Tibial artery (tissue), 4 donors: ENCODE measurements at places on chromosomes 1 and 21.

- no peak for DNase-seq
These were observed 95.6 kb upstream of the KCTD3 start for GRCh38 chr1:215471463-215471862.

- no peak for DNase-seq
These were observed 66.8 kb downstream of the OBSCN start for GRCh38 chr1:228274452-228275178.

DNA sequence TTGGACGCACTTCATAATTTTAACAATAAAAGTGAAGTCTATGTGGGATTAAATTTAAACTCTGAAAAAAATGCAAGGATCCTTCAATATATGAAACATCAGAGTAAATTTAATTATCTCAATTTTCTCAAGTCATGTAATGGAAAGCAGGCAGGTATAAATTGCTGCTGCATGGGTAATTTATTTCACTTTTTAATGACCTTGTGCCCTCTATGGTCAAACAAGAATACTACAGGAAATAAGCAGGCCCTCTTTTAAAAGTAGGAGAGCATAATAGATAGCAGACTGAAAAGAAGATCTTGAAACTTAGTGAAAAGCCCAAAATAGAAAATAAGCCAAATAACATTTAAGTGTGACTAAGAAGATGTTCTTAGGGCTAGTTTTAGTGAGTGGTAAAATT, 22.9 kb downstream of the BCAS2 start:
- no peak for DNase-seq

- DNase-seq: no peak
These were observed 201.2 kb upstream of the L1TD1 start for GRCh38 chr1:61993331-61993961.

DNA sequence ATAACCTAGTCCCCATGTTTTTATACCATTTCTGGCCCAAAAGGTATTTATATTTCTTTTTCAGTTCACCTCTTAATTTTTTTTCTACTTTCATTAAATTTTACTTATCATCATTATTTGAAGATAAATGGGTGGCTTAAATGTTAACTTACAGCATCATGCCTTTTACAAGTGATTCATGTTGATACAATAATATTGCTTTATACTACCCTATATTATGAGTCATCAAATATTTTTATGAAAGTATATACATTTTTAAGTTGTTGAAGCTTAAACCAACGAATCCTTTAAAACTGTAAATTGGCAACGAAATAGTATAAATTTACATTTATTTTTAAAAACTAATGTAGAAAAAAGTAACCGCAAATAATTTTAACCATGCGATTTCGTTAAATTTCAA, 207.9 kb downstream of the DPYD start:
- no peak for DNase-seq

DNA sequence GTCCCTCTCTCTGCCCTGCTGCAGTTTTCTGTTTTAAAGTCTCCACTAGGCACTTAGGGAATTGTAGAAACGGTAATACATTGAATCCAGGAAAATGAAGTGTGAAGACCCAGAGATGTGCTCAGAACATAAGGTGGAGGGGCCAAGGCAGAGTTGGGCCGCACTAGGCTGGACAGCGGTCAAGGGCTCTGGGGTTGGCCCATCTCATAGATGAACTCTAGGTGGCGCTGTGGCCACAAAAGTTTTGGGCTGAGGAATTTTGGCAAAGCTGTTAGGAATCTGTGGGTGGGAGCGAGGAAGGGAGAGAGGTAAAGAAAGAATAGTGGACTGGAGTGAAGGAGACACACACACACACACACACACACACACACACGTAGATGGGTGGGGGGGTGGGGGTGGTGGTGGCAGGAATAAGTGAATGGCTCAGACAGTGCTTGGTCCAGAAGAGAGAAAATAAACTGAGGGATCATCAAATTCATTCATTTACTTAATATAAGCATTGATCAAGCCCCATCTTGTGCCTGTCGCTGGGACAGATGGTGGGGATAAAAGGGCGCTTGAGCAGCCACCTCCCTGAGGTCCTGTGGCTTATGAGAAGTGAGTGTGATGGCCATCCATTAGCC, 258.5 kb downstream of the TRABD2B start:
- DNase-seq: no peak

- no peak for DNase-seq
These were observed 8.5 kb upstream of the CTRC start for GRCh38 chr1:15429701-15430149.

- DNase-seq: no peak
These were observed 3.6 kb upstream of the RSPH1 start for GRCh38 chr21:42499444-42500112.

GRCh38 chr21:42091899-42092508, 20.9 kb downstream of the UMODL1 start:
- DNase-seq: no peak

DNA sequence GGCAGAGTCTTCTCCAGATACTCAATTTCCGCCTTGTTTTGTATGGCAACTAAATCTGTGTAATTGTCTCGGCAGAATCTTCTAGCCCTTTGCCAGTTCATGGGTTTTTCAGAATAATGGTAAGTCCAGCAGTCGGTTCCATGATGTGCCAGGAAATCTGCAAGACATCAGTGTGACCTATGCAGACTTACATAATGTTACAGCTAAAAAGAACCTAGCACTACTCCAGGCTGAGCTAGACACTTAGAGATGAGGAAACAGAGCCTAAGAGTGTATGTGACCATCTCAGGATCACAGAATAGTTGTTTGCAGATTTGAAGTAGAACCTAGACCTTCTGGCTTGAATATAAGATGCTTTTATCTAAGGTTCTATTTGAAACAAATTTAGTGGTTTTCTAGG, 2.8 kb downstream of the SELL start:
- no peak for DNase-seq

- no peak for DNase-seq
These were observed 212.6 kb downstream of the TGFB2 start for GRCh38 chr1:218557731-218558130.

DNA sequence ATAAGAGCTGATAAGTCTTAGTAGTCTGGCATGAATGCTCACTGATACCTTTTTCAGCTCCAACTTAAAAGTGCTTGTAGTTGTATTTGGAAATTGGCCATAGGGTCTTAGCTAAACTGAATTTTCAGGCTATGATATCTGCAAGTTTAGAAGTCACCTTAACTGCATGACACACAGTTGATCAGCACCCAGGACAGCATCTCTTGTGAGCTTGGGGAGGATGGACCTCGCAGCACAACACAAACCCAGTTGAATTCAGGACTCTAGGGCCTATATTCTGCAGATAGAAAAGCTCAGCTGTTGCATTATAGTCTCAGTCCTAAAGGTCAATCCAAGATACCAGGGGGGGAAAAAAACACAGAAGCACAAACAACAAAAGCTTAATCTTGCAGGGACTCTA, 394.3 kb downstream of the KCNH1 start:
- no peak for DNase-seq

DNA sequence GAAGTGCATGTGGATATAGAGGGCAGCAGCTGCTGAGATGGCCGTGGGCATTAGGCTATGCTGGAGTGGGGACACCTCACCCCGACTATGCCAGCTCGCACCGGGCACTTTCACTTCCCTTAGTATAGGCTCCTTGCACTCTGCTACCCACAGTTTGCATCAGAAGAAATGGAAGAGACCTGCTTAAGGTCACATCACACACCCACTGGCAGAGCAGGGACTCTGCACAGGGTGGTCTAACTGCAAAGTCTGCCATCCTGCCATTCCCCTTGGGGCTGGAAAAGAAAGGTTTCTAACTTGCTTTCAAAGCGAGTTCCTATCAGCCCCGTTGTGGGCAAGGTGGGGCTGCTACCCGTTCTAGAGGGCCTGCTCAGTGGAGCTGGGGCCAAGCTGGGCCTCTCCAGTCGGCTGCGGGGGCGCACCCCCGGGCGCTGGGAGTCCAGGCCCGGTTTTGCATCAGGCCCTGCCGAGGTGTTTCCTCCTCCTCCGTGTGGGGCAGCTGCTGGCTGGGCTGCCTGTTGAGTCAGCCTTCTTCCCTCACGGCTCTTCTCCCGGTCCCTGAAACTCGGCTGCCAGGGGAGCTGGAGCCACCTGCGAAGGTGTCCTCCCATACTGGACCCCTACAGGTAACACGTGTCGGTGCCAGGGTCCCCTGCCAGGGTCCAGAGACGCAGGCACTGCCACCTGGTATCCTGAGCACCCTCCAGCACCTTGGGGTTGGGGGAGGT, at the start of gene SYTL1:
Gene SYTL1, plus strand, starts transcription at position 498 of the 728 bp plus-strand sequence. CDS start 3,313 bp downstream, outside the sequence.
- DNase-seq: no peak

DNA sequence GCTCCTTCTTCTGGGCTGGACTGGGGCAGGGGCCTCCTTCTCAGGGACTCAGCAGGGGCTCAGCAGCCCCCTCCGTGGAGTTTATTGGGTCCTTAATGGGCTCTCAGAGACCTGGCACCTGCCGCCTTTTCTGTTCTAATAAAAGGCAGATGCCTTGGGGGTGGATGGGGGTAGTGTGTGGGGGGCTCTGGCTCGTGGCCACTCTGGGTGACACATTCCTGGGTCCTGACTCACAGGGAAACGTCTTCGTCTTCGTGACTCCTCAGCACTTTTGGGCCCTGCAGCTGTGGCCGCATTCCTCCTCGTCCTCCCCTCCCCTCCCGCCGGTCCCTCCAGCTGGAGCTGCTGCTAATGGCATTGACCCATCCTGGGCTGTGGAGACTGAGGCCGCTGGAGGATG, 107.8 kb upstream of the WNT4 start:
- no peak for DNase-seq

- no peak for DNase-seq
These were observed 1162.0 kb upstream of the TMPRSS15 start for GRCh38 chr21:19565587-19565986.

DNA sequence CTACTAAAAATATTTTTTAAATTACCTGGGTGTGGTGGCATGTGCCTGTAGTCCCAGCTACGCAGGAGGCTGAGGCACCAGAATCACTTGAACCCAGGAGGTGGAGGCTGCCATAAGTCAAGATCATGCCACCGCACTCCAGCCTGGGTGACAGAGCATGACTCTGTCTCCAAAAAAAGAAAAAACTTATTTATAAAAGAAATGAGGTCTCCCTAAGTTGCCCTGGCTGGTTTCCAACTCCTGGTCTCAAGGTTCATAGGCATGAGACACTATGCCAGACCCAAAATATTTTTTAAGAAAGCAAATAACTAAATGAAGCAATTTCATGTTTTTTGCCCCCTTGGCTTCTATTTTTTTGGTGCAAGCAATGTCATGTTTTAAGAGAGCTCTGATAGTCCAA, 32.9 kb downstream of the EIF4G3 start:
- DNase-seq: no peak

GRCh38 chr1:95323123-95323522, 89.1 kb downstream of the RWDD3 start:
- DNase-seq: no peak

- no peak for DNase-seq
These were observed 684.4 kb downstream of the PLA2G4A start for GRCh38 chr1:187513190-187513589.

DNA sequence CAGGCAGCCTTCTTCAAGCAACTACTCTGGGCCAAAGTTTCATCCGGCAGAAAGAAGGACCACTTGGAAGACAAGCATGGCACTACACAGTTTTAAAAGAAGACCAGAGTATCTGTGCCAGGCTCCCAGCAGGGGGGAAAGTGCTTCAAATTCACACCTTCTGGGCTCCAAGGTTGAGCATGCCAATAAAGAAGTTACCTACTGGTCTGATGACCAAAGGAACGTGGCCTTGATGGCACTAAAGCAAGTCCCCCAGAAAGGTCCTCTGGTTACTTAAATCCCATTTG, 73.5 kb downstream of the CD46 start:
- DNase-seq: no peak

DNA sequence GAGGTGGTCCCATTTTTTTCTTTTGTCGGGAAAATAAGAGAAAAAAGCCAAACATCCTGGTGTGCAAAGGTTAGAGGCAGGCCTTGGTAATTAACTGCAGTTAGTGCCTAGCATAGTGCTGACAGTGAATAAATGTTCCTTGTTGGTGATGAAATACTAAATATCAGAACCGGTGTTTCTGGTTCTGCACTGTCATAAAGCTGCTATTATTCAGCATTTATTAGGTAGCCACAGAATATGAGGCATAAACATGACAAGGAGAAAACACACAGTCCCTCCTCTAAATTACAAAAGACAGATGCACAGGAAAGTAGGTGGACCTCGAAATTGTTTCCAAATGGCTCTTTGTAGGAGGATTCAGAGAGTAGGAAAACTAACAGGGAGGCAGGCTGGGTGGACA, 122.0 kb upstream of the ADGRL2 start:
- DNase-seq: no peak

- DNase-seq: no peak
These were observed at the start of gene SFN for GRCh38 chr1:26862781-26863684. Gene SFN (plus strand): TSS chr1:26863149. CDS start chr1:26863213, 64 bp downstream.

GRCh38 chr1:211606914-211607753, 28.2 kb upstream of the SLC30A1 start:
- no peak for DNase-seq

DNA sequence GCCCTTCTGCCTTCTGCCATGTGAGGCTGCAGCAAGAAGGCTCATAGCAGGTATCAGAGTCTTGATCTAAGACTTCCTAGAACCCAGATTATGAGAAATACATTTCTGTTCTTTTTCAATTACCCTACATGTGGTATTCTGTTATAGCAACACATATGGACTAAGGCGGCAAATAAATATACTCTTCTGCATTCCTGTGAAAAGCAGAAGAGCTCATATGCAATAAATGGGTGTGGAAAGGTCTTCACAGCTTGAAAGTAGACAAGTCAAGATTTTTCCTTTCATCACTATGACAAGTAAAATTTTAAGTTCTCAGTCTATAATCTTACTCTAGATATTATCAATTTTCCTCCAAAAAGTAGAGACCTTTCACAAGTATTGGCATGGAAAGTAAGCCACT, 36.6 kb downstream of the TNFSF18 start:
- no peak for DNase-seq

- peak; percentile 100 for DNase-seq
These were observed 515 bp upstream of the CAMTA1 start for GRCh38 chr1:6784560-6785317.

DNA sequence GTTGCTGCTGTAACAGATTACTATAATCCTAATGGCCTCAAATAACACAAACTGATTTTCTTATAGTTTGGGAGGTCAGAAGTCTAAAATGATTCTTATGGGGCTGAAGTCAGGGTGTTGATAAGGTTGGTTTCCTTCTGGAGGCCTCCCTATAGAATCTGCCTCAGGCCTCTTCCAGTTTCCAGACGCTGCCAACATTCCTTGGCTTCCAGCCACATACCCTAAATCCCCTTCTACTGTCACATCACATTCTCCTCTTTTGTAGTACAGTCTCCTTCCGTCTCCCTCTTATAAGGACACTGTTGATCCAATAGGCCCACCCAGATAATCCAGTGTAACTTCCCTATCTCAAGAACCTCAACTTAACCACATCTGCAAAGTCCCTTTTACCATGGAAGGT, 145.3 kb upstream of the NCAM2 start:
- no peak for DNase-seq

- no peak for DNase-seq
These were observed 16.7 kb downstream of the HSD11B1 start for GRCh38 chr1:209721323-209721722.

DNA sequence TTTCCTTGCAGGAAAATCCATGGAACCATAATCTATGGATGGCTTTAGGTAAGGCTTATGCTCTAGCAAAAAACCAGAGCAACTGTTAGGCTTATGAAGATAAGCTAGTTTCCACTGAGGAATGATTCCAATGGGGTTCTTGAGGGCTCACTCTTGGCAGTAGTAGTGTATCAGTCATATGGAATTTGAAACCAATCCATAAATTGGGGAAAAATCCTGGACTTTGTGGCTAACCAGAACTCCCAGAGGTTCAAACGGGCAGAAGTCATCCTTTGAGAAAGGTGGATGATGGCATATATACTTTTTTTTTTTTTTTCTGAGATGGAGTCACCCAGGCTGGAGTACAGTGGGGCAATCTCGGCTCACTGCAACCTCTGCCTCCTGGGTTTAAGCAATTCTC, 54.2 kb upstream of the ATF3 start:
- DNase-seq: no peak

GRCh38 chr1:15022048-15022447, 131.5 kb upstream of the TMEM51 start:
- no peak for DNase-seq
